Activated T-cell treated with anti-CD3 and anti-CD28 coated beads, Interleukin-2, amount 50 U/mL, for 4 hours (primary cell): ENCODE measurements at places on chromosomes 4 and X.

DNA sequence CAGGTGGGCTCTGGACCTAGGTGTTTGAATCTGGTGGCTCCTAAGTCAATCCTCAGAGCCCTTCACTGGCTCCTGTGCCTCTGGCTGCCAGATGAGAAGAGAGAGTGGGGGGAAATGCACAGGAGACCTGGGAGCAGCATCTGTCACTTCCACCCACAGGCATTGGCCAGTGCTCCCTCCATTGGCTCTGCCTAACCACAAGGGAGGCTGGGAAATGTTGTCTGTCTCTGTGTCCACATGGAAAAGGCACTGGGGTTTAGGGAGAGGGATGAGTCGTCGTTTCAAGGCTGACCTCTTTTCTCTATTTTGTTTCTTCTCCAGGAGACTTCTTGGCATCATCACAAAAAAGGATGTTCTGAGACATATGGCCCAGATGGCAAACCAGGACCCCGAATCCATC lies 76.4 kb downstream of the CLCN4 start:
- DNase-seq: no peak

DNA sequence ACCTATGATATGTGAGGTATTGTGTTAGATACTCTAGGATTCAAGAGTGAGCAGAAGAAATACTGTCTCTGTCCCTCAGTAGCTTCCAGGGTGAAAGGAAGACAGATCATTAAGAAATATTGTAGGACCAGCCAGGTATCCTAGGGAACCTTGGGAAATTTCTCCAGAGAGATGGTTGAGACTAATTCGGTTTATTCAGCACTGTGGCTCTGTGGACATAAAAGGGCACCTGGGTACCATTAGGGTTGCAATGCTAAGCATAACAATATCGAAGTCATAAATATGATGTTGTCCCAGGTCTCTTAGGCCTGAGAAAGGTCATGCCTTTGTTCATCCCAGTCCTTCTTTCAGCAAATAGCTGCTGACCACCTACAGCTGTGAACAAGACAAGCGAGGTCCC lies 61.0 kb downstream of the FAM114A1 start:
- no peak for DNase-seq

DNA sequence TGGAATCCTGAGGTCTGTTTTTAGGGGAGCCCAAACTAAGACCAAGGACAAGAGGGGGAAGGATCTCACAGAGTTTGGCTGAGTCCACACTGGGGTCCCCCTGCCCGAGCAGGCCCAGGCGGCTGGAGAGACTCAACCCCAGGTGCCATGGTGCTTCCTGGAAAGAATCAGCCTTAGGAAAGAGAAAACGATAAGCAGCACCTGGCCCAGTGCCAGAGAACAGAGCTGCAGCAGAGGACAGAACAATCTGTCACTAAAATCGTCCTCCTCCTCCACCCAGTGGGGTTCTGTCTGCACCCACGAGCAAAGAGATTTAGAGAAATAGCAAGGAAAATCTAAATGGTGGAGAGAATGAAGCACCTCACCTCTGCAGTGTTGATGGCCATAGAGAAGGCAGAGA lies 470.5 kb downstream of the BCOR start:
- no peak for DNase-seq

- DNase-seq: no peak
Measured at GRCh38 chrX:38437093-38437492, 84.7 kb downstream of the OTC start.
